ENCODE measurements at places on chromosomes 7 and 10. TPM values are rescaled to one million over a fixed set of nuclear protein-coding genes. Genes with fewer than 3 reads are reported as not detected.
A peak's percentile ranks its signal among the peaks of the same experiment; 100 is the strongest.

DNA sequence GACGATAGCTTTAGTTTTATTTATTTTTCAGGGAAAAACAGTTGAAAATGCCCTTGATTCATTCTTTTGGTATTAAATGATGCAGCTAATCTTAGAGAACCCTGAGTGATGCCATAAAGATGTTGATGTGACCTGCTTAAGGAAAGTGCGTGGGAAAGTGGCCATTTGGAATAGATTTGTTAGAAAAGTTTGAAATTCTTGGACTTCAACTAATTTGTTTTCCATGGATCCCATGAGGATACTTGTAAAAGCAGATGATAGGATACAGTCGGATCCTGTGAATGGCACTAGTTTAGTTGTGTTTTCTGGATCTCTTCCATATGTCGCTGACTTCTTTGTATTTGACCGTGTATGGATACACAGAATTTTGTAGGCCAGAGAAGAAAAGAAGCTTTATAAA is 69.0 kb downstream of the SEPTIN7 start:
- DNase-seq = no peak

DNA sequence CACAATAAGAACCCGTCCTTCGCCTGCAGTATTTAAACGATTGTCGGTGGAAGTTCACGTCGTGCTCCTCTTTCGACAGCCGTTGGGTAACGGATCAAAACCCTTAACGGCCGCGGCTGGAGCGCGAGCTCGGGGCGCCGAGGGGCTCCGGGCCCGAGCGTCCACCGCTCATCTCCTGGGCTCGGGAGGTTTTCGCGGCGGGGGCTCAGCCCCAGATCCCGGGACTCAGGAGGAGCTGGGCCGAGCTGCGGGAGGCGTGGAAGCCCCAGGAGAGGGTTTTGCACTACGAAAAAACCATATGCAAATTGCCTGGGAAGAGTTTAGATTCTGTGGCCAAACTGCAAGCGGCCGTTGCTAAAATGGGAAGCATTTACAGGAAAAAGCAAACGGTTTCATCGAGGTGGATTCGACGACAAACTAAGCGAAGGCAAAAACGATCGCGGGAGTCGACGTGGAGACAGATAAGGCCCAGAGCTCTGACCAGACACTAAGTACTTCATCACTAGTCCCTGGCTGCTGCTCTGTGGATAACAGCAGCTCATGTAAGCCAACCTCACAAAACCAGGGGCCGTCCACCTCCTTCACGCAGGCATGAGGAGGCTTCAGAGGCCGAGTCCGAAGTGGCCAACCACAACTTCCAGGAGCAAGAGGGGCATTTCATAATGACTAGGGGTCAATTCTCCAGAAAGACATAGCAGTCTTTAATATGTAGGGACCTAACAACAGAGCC is 129.7 kb downstream of the MARCHF5 start:
- DNase-seq = peak; percentile 81

DNA sequence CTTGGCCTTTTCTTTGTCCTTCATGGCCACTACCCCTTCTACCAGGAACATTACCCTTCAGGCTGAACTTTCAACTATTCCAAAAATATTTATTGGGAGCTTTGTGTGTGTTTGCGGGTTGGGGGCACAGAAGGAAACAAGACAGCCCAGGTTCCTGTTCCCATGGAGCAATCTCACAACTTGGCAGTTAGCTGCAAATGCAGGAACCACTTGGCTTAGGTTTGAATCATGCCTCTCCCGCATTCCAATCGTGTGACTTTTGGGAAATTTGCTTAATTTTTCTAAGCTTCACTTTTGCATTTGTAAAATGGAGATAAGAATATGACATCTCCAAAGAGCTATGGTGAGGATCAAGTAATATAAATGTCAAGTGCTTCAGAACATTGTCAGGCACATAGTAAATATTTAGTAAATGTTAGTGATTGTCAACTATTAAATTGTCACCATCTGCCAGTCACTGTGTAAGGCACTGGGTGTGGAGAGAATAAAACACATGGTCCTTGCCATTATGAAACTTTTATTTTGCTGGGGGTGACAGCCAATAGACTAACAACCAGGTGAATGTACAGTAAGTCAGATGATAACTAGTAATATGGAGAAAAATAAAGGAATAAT is 277.1 kb downstream of the SNX13 start:
- DNase-seq = no peak

DNA sequence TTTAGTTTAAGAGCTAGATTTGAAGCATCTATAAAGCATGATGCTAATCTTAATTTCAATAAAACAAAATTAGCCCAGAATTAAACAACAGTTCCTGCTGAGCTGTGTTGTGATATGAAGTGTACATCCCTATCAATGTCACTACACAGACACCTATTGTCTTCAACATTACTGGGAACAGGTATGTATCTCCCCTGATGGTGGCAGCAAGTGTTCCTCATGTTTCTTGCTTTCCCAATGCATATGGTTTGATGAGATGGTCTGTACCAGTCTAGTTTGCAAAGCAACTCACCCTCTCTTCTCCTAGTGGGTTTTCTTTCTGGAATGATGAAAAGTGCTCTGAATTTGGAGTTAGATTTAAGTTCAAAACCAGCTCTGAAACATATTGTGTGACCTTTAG is 38.1 kb downstream of the TSPAN12 start:
- no peak for DNase-seq

GRCh38 chr10:79482304-79482703 is 30.0 kb upstream of the EIF5AL1 start:
- no peak for DNase-seq

DNA sequence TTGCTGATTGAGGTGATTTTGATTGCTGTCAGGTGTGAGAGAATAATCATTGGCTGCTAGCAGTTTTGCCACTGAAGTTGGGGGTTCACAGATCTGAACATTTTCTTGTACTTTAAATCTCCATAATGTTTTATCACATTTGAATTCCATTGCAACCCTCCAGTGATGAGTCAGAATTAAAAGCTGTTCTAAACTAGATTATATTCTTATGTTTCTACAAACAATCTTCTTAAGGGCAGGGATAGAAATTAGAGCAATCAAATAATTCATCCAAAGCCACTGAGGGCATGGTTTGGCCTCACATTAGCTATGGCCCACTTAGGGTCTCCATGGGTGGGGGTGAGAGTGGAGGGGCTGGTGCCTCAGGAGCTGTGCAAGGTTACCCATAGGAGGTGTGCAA is 53.0 kb upstream of the RPA3 start:
- DNase-seq = no peak

DNA sequence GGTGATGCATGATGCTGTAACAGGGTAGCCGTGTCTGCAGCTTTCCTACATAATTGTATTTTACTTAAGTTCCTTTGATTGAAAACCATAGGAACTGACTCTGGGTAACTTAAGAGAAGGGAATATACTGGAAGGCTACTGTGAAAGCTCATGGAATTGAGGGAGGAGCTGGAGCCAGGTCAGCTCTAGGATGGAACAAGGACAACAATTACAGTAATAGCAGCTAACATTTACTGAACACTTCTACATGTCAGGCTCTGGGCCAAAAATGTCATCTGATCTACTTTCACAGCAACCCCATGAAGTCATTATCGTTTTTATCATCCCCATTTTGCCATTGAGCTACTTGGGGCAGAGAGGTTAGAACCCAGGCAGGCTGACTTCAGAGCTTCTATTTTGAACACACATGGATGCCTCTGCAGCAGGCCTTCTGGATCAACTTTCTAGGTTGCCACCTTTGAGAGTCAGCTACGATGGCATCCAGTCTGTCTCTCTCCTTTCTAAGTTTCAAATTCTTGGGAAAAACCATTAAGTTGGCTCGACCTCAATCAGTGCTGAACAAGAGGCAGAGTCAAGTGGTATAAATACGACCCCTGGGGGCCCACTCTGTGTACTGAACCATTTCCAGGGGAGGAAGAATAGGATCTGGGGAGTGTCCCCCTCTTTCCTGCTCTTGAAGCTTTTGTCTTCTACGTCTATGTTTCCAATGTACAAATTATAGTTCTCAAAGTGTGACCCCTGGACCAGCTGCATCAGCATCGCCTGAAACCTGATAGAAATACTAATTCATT is 272.3 kb upstream of the PLPP4 start:
- DNase-seq = peak; percentile 57

GRCh38 chr7:101576998-101577397 is 52.1 kb downstream of the MYL10 start:
- DNase-seq = no peak

DNA sequence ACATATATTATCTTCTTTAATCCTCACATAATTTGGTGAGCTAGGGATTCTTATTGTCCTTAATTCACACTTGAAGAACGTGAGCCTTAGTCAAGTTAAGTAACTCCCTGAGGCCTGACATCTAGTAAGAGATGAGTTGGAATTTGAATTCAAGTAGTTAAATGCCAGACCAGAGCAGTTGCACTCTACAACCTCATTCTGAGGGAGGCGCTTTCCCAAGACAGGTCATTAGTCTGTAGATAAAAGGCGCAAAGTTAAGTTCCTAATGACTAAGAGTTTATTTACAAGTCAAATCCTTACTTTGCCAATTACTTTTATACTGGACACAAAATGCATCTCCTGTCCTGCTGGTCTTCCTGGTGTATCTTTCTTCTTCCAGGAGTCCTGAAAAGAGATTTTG is 3.6 kb upstream of the EXOC6 start:
- peak; percentile 28 for DNase-seq

DNA sequence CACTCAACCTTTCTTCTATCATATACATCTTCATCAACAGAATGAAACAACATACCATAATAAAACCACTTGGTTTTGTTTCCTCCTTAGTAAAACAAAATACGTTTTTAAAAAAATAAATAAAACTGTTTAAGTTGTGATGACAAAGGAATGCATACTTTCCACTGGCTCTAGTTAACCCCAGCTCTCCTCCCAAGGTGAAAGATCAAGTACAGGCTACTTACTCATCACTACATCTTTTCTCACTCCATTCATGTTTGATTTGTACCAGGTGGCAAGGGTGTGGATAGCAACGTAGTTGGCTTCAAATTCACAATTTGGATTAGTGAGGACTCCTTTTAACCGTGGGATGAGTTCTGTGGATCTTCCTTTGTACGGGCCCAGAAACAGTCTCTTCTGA is 14.7 kb downstream of the OGA start:
- no peak for DNase-seq

GRCh38 chr10:116209781-116210180 is 63.2 kb downstream of the GFRA1 start:
- DNase-seq = no peak

DNA sequence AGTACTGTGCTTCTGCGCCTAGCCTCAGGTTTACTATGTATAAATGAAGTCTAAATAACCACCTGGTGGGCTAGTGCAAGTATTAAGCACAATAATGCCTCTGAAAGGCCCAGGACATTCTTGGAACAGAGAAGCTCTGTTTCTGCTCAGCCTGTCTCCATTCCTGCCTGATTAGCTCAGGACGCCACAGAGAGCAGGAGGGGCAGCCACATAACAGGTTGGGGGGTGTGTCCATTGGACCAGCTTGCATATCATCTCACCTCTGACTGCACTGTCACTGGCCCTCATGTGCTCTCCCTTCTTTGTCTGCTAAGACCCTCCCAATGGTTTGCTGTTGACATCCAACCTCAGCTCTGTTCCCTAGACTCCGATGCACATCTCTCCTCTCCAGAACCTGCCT is 52.8 kb upstream of the IKZF1 start:
- DNase-seq = no peak

- DNase-seq = peak; percentile 50
Measured at GRCh38 chr7:2602406-2603043, 29.3 kb upstream of the TTYH3 start.

- no peak for DNase-seq
Measured at GRCh38 chr7:5441840-5442503, 18.3 kb upstream of the TNRC18 start.

GRCh38 chr7:29234438-29234837 is 39.9 kb downstream of the CHN2 start:
- DNase-seq = no peak

DNA sequence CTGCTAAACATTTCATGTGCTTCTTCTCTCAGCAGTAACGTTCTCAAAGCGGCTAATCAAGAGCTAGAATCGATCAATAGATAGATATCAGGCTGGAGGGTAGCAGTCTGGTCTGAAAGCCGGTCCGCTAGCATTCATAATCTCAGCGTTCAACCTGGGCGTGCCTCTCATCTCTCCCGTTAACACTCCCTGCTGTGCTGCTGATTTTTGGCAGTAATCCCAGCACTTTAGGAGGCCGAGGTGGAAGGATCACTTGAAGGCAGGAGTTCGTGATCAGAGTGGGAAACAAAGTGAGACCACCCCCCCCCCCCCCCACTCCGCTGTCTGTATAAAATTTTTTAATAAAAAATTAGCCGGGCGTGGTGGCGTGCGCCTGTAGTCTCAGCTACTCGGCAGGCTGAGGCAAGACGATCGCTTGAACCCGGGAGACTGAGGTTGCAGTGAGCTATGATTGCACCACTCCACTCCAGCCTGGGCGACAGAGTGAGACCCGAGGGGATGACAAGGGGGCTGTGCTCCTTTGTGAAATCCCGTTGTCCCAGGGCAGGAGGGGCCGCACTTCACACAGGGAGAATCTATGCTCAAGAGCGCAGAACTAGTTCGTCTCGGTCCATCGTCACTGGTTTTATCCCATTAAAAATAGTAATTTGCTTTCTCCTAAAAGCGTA is 624 bp upstream of the CEP55 start:
- DNase-seq = peak; percentile 42

DNA sequence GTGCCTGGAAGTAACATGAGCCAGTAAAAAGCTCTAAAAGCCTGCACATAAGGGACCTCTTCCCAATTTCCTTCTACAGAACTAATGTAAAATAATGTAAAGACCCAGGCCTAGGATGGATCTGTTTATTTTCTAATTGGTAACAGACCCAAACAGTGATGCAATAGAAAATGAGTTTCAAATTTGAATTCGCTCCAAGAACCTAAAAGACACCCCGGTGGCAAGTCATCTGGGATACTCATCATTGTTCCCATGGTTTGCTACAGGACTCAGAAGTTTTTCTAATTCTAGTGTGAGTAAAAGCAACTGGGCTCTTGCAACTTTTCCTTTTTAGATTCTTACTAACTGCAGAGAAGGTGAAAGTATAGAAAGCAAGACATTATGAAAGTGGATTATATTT is 271.3 kb upstream of the CACNA2D1 start:
- no peak for DNase-seq

The EN2 gene
- total RNA-seq = 0.04 TPM

The CHAT gene
- not detected for total RNA-seq

The RNF32 gene
- total RNA-seq = 1.0 TPM

The CHST15 gene
- 15.7 TPM for total RNA-seq

The C10orf105 gene
- 0.18 TPM for total RNA-seq

The ASZ1 gene
- not detected for total RNA-seq

The MYO1G gene
- not detected for total RNA-seq

The RSPH10B gene
- total RNA-seq = not detected

The SPDYE3 gene
- not detected for total RNA-seq
